ENCODE measurements at places on chromosomes 6 and 20. TPM values are rescaled to one million over a fixed set of nuclear protein-coding genes. Genes with fewer than 3 reads are reported as not detected.

GRCh38 chr6:147077251-147077650, 127.0 kb upstream of the STXBP5 start:
- no peak for DNase-seq

- DNase-seq, result no peak
Measured at GRCh38 chr6:112031960-112032359, 21.9 kb upstream of the CCN6 start.

DNA sequence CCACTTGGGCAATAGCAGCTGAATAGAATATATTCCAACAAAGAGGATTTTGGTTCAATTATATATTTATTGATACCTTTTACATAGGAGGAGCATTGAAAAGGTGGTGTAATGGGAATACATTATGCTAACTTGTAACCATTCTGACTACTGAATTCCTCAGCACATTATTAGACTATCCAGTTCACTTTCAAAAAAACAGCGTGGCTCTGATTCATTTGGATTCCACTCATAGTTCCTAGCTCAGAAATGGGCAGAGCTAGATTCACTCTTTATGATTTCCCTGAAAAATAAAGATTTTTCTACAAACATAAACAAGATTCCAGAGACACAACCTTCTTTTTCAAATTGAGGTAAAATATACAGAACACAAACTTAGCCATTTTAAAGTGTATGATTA, 9.2 kb upstream of the TRERF1 start:
- no peak for DNase-seq

DNA sequence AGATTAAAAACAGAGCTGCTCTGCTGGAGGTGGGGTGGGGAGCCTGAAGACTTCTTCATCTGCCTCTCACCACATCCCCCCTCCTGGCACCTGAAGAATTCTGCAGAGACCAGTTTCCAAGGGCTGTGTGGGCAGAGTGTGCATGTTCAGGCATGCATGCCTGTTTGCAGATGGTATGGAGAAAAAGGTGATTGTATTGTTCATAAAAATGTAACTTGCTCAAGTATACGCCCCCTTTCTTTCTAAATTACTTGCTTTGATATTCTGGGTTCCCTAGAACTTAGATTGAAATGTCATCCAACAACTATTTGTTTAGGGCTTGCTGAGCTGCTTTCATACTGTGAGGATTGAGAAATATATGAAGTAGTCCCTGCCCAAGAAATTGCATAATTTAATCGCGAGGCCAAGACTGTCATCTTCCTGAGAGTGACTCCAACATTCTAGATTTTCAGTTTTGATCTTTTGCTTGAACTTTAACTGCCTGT, 83.6 kb downstream of the LCA5 start:
- DNase-seq, result no peak

- DNase-seq, result no peak
Measured at GRCh38 chr6:305371-306206, 13.3 kb downstream of the DUSP22 start.

- no peak for DNase-seq
Measured at GRCh38 chr6:141464490-141464889, 668.2 kb upstream of the GJE1 start.

GRCh38 chr20:12699374-12700228, 309.2 kb upstream of the SPTLC3 start:
- no peak for DNase-seq

DNA sequence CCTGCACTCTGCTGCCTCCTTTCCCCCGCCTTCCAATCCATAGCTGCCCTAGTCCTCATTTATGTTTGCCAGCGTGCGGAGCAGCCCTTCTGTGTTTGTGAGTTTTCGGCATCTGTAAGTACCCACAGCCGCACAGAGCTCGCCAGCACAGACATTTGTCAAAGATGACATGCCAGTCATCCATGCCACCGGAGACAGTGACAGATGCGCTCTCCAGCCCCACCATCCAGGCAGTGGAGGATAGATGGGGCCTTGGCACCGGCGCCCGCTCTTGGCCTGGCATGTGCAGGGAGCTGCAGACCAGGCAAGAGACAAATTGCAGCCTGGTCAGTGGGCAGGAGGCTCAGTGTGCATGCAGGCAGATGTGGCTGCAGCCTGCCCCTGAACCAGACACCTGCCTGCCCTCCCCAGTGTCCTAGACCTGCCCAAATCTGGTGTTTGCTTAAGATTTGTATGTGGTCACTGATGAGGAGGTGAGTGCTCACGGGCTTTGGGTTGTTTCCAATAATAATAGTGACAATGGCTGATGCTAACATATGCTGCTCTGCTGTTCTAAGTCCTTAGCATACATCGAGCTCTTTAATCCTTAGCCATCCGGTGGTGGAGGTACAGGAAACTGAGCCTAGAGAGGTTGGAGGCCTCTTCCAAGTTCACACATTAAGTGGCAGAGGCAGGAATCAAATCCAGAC, 78.1 kb downstream of the UNC5CL start:
- DNase-seq, result no peak

GRCh38 chr6:32118782-32119628, 9.0 kb downstream of the ATF6B start:
- peak; percentile 77 for DNase-seq

DNA sequence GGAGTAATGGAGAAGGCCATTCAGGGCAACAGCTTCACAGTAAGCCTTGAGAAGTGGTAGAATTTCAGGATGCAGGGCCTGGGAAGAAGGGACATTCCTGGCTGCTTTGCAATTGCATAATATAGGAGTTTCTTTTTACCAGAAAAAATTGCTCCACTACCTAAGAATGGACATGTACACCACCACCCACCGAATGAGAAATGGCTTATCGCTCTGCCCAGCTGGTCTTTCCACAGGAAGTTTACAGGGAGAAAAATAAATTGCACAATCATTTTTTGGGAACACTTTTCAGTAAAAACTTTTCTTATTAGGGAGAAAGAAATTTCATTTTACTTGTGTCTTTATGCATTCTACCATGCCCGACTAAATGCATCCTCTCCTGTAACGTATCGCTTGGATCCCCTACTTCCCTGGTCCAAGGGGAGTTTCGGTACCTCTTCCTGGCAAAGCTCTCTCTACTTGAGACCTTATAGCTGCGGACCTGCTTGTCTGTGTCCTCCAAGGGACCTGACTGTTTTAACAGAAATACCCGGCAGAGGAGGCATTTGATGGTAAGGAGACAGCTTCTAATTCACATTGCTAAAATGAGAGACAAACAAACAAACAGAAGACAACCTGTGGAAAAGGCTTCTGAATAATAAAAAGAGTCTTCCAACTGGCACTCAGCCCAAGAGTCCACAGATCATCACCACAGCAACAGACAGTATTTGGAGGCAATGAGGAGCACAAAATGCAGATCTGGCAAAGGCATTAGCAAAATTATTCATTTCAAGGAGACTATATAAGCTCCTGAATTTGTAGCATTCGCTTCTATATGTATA, 54.2 kb downstream of the MAP3K5 start:
- DNase-seq, result no peak

DNA sequence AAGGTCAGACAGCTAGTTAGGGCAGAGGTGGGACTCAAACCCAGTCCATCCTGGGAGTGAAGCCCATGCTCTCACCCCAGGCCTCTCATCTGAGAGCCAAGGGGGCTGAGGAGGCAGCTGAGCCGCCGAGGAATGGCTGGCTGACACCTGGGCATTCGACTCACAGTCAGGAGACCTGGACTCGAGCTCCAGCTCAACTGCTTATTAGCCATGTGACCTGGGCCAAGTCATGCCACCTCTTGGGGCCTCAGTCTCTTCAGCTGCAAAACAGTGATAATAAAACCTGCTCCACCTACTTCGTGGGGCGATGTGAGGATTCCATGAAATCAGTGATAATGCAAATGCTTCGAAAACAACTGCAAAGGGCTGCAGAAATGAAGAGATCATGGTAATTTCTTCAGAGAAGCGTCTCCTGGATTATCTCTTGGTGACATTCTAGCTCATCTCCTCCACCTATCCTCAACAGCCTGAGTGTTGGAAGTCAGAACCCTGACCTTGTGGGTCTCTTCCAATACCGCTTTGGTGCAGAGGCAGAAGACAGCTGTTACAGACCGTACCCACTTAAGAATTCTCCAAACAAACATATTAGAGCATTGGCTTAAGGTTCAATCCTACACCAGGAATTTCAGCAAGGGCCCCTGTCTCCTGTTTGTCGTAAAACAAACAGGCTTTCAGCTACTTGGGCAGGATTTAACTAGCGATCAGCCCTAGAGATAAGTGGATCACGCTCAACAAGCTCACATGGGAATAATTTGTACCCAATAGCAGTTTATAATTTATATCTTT, 60.0 kb upstream of the PIM1 start:
- no peak for DNase-seq

DNA sequence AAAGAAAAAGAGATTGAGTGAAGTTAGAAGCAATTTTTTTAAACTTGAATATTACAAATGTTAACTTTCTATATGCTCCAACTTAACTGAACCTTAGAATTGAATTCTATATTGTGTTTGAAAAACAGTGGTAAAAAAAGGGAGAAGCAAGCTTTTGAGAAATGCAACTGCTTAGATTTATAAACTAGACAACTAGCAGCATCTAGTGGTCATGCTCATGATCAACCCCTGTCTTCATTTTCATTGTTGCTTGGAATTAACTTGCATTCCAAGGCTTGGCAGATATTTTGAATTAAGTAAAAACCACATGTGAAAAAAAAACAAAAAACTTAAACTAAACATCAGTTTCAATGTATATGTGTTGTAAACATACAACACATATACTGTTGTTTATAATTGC, 113.1 kb downstream of the C6orf58 start:
- peak; percentile 7 for DNase-seq

GRCh38 chr20:52049001-52049731, 142.4 kb downstream of the ZFP64 start:
- DNase-seq, result no peak

GRCh38 chr6:157964100-157964499, 17.6 kb upstream of the SYNJ2 start:
- DNase-seq, result no peak

- DNase-seq, result peak; percentile 86
Measured at GRCh38 chr6:158068893-158069799, 87.5 kb downstream of the SYNJ2 start.

GRCh38 chr20:40636486-40636885, 52.5 kb downstream of the MAFB start:
- DNase-seq, result no peak

DNA sequence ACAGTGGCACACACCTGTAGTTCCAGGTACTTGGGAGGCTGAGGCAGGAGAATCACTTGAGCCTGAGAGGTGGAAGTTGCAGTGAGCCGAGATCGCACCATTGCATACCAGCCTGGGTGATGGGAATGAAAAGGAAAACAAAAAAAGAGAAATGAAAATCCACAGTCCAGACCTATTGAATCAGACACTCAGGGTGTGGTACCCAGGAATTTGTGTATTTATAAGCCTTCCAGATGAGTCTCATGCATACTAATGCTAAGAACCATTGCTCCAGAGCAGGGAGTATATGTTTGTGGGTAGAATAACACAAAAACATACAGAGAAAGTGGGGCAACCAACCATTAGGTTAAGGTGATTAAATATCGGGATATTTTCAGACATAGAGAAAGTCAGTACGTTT, 36.1 kb upstream of the PLCB4 start:
- no peak for DNase-seq

DNA sequence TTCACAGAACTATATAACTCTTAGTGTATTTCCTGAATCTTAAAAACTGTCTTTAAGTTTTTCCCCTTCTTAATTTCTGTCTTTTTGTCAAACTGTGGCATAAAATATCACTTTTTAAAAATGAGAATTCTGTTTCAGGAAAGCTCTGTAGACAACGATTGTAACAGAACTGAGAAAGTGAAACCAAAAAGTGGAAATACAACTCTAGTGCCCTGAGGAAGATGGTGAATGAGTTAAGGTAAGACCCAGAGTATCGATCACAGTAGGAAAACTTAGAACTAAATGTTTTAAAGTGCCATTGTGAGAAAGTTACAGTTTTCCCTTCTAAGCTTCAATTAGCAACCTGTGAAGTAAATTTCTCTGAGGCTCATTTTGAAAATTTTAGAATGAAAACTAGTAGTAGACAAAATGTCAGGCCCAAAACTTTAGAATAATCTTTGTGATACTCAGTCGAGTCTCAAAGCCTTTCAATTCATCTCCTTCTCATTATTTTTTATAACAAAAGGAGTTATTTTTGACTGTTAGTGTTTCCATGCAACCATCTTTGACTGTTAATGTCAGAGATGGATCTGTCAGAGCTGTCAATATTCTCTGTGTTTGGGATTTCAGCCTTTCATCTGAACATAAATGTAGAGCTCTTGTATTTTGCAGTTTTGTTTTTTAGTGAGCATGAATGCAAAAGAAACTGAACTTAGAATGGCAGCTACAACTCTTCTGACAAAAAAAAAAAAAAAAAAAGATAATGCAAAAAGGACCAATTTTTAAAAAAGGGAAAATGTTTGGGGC, 19.0 kb upstream of the TRDN start:
- no peak for DNase-seq

GRCh38 chr20:49346682-49347081, 68.8 kb upstream of the ZNFX1 start:
- no peak for DNase-seq

- DNase-seq, result no peak
Measured at GRCh38 chr6:107657755-107658461, 166.2 kb downstream of the SCML4 start.

DNA sequence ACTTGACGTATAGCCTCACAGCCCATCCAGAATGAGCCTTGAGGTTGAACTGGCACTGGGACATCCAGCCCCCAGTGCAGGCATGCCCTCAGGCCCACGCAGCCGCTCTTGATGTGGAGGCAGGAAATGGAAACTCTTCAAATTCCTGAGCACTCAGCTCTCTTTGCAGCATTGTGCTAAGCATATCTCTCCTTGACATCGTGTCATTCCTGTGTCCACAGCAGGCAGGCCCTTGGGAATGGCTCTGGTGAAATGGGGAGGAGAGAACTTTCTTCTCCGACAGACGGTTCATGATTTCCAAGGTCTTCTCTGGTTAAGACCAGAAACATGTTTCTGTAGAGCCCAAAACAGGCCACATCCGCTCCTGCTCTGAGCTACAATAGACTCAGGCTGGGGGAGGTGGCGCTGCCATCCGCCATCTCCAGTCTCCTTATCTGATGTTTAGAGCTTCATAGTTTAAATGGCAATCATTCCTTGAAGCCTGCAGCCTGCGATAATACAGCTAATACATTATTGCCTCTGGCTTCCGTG, 248.8 kb downstream of the CDH4 start:
- DNase-seq, result peak; percentile 25

- DNase-seq, result no peak
Measured at GRCh38 chr20:9149796-9150195, 80.9 kb downstream of the PLCB4 start.

- no peak for DNase-seq
Measured at GRCh38 chr6:10146715-10147451, 268.0 kb downstream of the TFAP2A start.

PLCB4 gene
- 8.1 TPM for total RNA-seq

SERAC1 gene
- total RNA-seq, result 9.3 TPM

APCDD1L gene
- total RNA-seq, result 0.09 TPM

MYL9 gene
- 319 TPM for total RNA-seq

FNDC1 gene
- 5.4 TPM for total RNA-seq

RGS17 gene
- total RNA-seq, result 0.18 TPM

BMP6 gene
- 5.8 TPM for total RNA-seq

ENPP5 gene
- 10.5 TPM for total RNA-seq

PAK1IP1 gene
- total RNA-seq, result 16.4 TPM

GRIK2 gene
- 0.58 TPM for total RNA-seq

IRF4 gene
- 7.0 TPM for total RNA-seq

BHLHE23 gene
- total RNA-seq, result not detected

TREM2 gene
- total RNA-seq, result 16.2 TPM

SLC17A3 gene
- total RNA-seq, result 0.18 TPM

SFTA2 gene
- total RNA-seq, result 384 TPM

Data from left lung (tissue), 14 donors.